ENCODE measurements at places on chromosomes 4 and X. TPM values are rescaled to one million over a fixed set of nuclear protein-coding genes. Genes with fewer than 3 reads are reported as not detected.
A peak's percentile ranks its signal among the peaks of the same experiment; 100 is the strongest.

DNA sequence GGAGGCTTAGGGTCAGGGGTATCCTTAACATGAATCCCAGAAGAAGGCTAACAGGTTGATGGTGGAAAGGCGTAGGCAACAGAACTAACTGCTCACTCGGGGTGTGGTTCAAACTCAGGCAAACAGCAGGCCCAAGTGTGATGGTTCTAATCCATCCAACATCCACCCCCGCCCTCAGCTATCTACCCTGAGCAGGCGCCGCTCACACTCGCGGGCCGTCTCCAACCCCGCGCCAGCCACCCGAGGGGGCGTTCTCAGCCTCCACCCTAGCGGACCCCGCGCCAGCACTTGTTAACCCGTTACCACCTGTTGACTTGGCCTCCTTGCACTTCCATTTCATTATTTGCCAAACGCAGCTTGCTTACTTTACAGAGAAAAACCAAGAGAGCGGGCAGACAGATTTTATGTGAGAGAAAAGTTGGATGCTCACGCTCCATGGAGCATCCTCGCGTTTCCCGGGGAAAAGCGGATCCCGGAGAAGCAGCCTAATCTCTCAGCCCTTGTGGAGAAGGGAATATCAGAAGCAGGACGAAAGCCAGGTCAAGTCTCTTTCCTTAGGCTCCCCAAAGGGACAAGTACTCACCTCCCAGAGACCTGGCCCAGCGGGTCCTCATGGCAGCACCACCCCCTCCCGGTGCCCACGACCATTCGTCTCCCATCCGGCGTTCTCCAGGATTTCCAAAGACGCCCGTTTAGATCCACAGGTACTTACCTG, 773 bp downstream of the SNCA start:
- DNase-seq = peak; percentile 5

The DUX4 gene
- not detected for total RNA-seq

DNA sequence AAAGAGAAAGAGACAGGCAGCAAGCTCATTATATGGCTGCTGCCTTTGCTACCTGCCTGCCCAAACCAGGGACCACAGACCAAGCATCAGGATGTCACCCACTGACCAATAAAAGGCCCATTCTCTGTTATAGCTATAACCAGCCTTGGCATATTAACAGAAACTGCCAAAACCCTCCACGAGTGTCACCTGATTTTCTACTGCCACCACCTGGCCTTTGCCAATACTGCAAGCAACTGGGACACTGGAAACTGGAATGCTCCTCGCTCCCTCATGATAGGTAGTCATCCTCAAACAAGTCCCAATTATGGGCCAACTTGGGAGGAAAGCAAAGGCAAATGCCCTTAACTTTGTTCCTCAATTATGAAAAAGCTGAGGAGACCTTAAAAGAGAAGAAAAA, 76.0 kb downstream of the SPIN4 start:
- DNase-seq = no peak

- DNase-seq = peak; percentile 8
These were observed 15.4 kb downstream of the FAM9C start for GRCh38 chrX:13028871-13029636.

GRCh38 chr4:86769794-86770193, 79.4 kb downstream of the SLC10A6 start:
- no peak for DNase-seq

- DNase-seq = no peak
These were observed 757.0 kb downstream of the TRAM1L1 start for GRCh38 chr4:116328261-116328860.

DNA sequence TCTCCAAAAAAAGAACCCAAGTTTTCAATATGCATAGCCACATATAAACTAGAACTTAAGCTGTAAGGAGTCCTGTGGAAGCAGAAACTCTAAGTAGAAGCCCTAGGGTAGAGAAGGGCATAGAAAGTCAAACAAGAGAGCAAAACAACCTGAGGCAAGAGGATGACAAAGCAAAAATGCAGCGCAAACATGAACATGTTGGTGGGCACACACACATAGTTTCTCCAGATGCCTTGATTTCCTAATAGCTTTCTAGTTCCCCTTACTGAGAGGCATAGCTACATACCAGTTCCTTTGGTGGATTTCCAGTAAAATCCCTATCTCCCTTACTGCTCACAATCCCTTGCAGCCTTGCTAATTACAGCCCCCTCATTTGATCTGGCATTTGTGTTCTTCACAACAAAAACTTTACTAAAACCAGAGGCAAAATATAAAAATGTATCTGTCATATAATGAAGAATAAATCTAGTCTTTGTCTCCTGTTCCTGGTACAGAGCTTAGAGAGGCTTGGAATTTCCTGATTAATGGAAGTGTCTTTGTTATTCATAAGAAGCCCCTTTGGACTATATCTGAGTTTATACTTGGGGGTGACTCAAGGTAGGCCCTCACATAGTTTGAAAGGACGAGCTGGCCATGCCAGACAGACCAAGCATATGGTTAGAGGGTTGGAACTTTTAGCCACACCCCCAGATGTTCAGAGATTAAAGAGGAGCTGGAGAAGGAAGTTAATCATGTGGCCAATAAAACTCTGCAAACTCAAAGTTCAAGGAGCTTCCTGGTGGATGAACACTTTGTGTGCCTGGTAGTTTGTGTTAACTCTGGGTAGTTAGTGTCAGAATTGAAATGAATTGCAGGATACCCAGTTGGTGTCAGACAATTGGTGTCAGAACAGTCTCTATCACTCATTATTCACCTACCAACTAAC, 52.7 kb upstream of the ZCCHC13 start:
- peak; percentile 26 for DNase-seq
